NCI-H774 (cell line): ENCODE measurements at places on chromosomes 7 and 10.
A peak's percentile ranks its signal among the peaks of the same experiment; 100 is the strongest.

GRCh38 chr10:3025026-3025683 is 42.2 kb upstream of the PFKP start:
- DNase-seq, result no peak

DNA sequence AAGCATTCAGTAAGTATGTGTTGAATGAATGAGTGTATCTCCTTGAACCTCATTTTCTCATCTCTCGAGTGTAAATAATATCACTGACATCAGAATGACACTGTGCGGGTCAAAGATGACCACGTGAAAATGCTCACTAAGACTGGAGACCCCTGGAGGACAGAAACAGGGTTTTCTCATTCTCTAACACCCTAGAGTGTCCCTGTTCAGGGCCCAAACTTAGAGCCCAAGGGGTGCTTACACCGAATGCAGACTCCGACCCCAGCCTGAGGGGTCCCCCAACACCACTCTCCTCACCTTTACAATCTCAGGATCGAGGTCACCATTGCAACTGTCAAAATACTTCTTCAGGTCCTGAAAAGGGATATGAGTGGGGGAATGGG is 1.4 kb downstream of the CDK5 start:
- DNase-seq, result no peak

DNA sequence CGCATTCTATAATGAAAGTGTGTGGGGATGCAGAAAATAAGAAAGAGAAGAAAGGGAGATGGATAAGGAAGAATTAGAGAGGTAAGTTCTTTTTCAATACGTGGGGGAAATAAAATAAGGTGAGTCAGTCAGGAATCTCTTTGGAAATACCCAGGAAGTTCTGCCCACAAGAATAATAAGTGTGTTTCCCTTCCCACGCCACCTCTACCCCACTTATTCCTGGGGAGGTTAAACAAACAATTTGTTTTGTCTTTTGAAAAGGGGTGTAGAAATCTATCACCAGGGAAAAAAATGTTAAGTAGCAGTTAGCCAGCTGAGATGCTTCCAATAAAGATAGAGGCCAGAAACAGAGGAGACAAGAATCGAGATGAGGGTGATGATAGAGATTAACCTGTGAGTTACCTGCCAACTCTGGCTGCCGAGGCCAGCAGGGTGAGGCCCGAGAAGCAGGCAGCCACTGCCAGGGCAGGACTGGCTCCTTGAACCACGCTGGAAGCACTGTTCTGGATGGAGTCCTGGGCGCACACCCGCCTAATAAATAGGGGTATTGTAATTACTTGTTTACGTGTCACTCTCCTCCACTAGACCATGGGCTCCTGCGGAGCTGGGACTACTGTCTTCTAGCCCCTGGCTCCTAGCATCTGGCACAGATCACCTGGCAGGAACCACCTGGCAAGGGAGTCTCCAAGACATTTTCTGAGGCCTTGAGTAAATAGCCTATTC is 191.3 kb downstream of the FGFR2 start:
- DNase-seq, result no peak

DNA sequence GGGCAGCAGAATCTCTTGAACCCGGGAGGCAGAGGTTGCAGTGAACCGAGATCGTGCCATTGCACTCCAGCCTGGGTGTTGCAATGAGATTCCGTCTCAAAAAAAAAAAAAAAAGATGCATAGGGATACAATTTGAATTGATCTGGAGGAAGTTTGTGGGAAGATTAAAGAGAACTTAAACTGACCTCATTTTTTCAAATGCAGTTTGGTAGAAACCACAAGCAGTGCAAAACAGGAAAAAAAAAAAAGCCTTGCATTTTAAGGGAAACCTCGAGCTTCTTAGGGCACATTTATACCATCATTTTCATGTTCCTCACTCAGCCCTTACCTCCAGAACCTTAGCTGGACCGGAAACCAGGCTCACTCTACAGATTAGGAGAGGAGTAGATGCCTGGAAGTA is 2.8 kb downstream of the KCTD7 start:
- DNase-seq, result no peak

DNA sequence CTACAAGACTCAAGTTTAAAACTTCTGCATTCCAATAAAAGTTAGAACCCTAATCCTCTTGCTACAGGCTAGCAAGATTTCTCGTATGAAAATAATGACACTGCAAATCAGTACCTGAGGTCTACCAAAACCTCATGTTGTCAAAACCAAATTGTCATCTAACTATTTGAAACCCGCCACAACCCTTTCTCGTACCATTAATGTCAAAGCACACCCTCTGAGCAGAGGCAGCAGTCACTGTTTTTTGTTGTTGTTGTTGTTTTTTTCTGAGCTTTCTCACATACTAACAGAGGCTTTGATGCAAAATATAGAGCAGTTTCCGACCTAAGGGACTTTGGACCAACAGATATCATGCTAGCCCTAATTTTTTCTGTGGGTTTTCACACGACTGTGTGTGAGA is 563.9 kb upstream of the C7orf33 start:
- DNase-seq, result no peak

DNA sequence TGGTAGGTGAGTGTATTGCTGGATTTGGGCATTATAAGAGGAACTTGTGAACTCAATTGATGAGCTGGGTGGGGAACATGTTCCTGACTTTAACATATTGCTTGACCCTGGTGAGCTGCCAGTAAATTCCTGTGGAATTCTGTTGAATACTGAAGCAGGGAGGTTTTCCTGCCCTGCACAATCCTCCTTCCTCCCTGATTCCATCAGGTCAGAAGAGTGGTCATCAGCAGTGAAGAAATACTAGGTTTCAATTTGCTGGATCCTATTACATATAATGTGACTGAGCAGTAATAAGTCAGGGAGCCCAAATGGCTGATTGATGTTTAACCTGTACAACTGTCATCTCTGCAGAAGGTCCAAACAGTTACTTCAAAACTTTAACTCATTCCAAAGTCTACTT is 581.2 kb downstream of the SUGCT start:
- no peak for DNase-seq

DNA sequence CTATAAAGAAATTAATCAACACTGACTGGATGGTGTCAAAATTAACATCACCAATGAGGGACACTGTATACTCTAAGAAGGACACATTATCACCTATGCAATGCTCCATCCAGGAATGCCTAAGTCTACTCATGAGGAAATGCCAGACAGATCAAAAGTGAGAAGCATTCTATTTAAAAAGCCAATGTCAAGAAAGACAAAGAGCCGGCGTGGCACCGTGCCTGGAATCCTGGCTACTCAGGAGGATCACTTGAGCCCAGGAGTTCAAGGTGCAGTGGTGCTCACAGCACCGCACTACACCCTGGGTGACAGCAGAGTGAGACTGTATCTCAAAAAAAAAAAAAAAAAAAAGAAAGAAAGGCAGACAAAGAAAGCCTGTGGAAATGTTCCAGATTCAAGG is 45.5 kb upstream of the ANAPC16 start:
- no peak for DNase-seq

DNA sequence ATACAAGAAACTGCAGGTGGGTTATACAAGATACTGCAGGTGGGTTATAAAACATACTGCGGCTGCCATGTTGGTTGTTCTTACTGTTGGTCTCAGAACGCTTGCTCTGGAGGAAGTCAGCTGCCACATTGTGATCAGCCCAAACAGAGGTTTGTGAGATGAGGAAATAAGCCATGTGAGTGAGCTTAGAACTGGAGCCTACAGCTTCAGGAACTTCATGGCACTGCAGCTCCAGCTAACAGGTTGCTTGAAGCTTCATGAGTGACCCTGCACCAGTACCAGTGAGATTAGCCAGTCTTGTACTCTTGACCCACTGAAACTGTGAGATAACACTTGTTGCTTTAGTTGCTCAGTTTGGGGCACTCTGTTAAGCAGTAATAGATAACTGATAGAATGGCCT is 74.5 kb upstream of the PRKCQ start:
- DNase-seq, result no peak

DNA sequence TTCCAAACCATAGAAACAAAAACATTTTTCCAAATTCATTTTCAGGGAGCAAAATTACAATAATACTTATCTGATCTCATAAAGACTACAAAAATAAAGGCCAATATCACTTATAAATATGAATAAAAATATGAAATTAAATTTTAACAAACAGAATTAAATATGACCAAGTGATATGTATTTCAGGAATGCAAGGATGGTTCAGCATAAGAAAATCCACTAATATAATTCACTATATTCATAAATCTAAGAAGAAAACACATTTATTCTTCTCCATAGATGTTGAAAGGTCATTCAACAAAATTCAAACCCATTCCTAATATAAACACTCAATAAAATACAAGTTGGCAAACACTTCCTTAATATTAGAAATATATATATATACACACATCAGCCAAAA is 115.2 kb upstream of the TMEM168 start:
- DNase-seq, result no peak

DNA sequence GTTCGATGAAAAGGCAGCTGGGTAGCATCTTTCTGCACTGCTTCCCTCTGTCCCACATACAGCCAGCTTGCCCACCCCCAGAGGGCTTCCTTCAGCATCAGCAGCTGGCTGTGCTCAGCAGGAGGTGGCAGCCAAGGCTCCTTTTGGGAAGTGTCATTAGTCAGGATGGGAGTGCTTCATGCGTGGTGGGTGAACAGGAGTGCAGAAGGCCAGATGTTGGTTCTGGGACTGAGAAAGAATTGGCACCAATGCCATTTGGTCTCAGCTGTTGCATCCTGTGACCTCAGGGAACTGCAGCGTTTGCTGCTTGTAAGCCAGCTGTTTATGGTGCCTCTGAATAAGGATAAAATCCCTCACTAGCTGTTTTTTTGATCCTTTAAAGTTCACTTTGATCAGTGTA is 131.1 kb upstream of the SORCS3 start:
- no peak for DNase-seq

DNA sequence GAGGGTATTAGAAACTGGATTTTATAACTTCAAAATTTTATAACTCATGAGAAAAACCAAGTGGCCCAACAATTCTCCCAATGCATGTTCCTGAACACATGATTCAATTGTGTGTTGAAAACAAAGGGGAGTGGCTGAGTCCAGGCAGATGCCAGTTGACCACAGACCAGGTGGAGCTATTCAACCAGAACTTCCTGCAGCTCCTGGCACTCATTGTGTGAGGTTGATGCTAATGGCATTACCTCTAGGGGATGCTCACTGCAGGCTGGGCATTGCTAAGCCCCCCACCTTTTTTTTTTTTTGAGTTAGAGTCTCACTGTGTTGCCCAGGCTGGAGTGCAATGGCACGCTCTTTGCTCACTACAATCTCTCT is 20.3 kb downstream of the MYOF start:
- DNase-seq, result no peak

DNA sequence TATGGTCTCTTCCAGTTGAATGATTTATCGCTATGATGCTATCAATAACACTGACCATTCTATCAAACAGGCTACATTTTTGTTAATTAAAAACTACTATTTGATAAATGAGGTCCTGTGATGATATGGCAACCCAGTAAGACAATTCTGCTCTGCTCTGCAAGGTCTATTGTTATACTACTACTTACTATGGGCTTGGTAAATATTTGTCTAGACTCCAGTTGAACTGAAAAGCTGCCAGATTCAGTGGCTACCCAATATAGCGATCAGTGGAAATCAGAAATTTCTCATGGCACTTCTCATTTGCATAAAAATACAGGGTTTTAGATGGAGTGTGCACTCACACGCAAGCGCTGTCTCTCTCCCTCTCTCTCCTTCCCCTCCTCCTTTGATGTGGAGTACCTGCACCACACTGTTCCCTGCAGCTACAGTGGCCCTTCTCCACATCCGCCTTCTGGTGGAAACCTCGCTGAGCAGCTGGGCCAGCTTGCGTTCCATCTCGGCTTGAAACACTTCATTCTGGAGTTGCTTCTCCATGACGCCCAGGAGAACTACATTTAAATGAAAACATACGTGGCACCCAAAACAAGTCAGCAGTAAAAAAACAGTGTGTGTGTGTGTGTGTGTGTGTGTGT is 77.9 kb downstream of the KIAA1549 start:
- peak; percentile 78 for DNase-seq

GRCh38 chr7:87322912-87323311 is 22.6 kb upstream of the CROT start:
- DNase-seq, result no peak

- no peak for DNase-seq
Observed at GRCh38 chr7:133319842-133320241, 67.0 kb downstream of the EXOC4 start.

DNA sequence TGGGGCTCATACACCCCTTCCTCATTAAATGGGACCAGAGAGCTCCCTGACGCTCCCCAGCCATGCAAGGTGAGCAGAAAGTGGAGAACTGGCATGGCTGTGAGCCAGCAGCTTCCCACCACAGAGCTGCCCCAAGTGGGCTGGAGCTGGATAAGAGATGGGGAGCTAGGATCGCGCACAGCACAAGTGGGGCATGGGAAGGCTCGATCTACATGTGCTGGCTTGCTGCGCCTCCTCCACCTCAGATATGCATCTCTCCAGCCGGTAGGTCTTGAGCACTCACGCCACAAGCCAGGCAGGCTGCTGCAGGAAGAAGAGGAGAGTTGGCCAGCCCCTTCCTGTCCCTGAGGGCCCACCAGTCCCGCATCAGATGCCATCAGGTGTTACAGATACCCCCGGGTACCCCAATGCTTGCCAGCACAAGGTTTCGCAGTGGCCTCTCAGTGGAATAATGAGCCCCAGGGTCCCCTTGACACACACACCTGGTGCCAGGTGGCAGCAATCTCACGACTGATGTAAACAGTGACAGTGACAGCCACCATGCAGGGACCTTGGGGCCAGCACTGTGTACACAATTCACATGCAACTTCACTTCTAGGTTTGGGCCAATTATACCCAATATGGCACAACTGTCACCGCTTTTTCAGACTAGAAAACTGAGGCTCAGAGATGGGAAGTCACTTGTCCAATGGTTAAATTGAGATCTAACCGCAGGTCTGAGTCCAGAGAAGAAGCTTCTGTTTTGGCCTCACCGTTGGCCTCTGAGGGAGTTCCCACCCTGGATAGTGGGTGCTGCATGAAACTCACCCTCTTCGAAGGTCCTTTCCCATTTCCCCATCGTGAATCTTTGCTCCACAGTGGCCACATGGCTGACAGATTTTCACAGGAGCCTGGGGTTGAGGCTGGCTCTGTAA is 79.3 kb downstream of the OAT start:
- no peak for DNase-seq

- no peak for DNase-seq
Observed at GRCh38 chr7:5314864-5315263, 32.1 kb downstream of the SLC29A4 start.

- no peak for DNase-seq
Observed at GRCh38 chr10:32199714-32200394, 143.6 kb upstream of the KIF5B start.

- DNase-seq, result no peak
Observed at GRCh38 chr7:34073676-34074075, 168.3 kb downstream of the BMPER start.
